GM23248 (cell line): ENCODE measurements at places on chromosomes 4 and X. TPM values are rescaled to one million over a fixed set of nuclear protein-coding genes. Genes with fewer than 3 reads are reported as not detected.

GRCh38 chr4:90124276-90124675 lies 2.9 kb upstream of the CCSER1 start:
- DNase-seq, result no peak

DNA sequence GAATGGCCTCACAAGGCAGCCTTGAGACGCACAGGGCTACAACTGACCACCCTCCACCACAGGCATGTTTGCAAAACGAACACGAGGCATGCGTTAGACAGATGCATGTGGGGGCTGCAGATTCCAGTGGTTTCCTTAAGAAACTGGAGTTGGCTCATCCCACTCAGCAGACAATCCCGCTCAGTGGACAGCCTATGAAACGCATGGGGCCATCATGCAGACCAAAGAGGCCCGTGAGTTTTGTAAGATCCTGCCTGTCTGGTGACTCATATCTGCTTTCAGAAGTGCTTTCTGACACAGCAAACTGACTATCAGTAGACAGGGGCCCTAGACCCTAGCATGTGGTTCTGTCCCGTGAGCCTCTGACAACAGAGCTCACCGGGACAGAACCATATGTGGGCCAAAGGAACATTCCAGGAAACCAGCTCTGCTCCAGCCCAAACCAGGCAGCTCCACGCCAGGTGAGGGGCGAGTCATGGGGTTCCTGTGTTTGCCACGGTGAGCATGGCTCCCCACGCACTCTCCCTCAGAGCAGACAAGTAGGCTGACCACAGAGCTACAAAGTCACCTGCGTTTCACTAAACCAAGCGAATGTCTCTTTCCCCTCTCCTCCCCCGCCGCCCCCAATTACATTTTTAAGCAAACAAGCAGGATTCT lies 74.4 kb downstream of the MTMR1 start:
- peak; percentile 71 for DNase-seq

GRCh38 chr4:1074077-1074476 lies 39.3 kb downstream of the RNF212 start:
- no peak for DNase-seq

Gene PAK3
- 0.14 TPM in 1 of 2 replicates, not detected in the other for polyA plus RNA-seq

Gene SCRG1
- 0.16 and 0.43 TPM in 2 replicates for polyA plus RNA-seq

DNA sequence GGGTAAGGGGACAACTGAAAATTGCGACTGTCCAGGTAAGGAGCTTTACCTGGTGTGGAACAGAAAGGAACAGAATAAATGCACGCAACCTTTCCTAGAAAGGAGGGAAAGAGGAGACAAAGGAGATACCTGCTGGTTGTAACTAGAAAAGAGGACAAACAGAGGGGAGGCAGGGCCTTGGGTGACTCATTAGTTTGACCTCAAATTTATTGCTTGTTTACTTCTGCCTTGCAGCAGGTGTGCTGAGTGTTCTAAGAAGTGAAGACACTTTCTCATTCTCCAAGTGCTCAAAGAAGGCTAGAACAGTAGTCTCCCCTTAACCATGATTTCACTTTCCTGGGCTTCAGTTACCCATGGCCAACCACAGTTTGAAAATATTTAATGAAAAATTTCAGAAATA lies 123.1 kb upstream of the BOD1L1 start:
- DNase-seq, result no peak

Gene ELK1
- 47.7 and 49.5 TPM in 2 replicates for polyA plus RNA-seq

Gene RPL10
- polyA plus RNA-seq, result 1,381 and 1,435 TPM in 2 replicates

DNA sequence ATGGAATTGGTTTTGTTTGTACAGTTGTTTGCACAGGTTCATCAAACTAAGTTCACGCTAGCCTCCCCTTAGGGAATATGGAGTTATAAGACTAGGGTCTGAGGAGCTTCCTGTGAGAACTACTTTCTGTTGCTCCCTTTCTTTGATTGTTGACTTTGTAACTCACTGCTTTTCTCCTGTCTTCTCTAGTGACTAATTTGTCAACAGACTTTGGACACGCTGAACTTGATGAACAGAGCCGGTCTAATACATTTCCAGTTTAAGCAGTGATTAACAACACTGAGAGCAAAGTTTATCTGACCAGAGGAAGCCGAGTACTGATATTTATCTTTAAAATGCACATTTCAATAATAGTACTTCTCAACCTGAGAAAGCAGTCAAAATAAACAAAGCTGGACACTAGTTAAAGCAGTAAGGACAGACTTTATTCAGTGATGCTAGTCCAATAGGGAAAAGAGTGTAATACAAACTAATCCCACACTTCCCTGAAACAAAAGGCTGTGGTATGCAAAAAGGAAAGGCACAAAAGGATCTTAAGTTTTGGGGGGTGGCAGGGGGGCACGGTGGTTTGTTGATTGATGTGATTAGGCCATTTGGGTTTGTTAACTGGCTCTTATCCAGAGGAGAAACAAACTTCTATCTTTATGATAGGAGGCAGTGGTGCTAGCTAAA lies 2.7 kb upstream of the NUDT9 start:
- no peak for DNase-seq

DNA sequence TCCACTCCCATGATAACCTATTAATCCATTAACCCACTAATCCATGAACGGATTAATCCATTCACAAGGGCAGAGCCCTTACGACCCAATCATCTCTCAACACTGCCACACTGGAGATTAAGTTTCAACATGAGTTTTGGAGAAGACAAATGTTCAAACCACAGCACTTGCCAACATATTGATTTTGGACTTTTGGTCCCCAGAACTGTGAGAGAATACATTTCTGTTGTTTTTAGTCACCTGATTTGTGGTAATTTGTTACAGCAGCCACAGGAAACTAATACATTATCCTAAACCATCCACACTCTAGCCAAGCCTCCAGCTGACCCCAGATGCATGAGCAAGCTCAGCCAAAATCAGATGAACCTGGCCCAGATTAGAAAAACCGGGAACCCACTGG lies 22.4 kb downstream of the SEC24D start:
- DNase-seq, result no peak

DNA sequence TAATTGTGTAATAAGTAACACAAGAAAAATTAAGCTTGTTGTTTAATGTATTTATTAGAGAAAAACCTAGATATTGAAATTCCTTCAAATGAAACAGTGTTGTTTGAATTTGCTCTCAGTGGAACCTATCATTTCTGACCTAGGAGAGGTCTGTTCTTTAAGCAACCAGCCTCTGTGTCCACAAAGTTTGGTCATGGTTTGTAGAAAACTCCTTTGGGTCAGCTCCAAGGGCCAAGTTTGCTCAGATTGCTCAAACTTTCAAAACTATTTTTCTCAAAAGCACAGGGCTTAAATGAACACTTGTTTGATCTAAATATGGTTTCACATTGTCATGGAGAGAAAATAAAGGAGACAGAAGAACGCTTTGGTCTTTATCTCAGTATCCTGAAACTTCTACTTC lies 29.6 kb upstream of the RPL34 start:
- DNase-seq, result peak; percentile 25

DNA sequence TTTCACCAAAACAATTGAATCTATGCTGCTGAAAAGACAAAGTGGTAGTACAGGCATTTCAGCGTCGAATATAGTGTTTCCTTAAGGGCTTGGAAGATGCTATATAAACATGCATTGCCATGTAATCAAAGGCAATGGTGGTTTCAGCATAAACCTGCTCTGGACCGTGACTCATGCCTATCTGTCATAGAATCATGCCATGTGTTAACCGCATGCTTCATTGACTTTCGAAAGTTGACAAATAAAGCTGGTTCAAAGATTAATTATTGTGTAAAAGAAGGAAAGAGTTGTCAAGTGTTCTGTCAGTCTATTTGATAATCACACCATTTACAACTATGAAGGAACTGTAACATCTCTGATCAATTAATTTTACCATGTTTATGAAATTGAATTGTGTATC lies 83.2 kb downstream of the FUNDC1 start:
- DNase-seq, result peak; percentile 30

DNA sequence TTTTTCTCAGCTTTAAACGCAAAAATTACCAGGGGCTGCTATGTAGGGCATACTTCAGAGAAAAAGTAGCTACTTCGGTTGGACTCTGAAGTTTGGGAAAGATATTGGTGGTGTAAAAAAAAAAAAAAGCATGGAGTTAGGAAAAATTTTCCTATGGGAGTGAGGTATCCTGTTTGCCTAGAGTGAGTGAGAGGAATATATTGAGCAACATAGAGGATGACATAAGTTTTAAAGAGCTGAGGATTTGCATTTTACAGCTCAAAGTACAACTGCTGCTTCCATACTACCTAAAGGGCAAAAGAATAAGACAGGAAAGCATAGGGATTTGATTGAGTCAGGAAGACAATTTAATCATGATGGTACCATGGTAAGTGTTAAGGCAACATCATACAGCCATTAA lies 7.3 kb downstream of the GPRASP1 start:
- peak; percentile 8 for DNase-seq

DNA sequence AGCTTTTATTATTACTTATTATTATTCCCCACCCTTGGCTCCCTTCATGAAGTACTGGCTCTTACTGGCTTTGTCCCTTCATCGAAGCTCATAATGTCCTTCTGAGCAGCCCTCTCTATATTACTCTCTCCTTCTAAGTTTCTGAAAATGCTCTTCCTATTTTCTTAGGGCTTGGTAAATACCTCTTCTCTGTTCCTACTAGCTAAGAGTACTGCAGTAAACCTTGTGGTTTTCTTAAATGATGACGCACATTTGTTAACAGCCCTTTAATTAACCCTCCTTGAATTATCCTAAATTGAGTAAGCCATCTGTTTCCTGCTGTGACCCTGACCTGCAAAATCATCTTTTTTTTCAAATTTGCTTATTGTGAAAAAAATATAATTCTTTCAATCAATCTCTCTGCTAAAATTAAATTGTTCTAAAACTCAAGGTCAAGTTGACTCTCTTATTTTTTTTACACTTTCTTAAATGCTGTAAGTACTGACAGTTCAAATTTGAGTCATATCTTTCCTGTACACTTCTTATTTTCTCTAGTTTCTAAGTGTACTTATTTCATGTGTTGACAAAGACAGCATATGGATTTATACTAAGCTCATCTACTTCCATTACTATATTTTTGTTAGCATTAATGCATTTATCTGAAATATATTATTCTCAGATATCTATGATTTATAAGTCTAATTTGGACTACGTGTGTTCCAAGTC lies 148.9 kb downstream of the ADAM29 start:
- no peak for DNase-seq

Gene TGIF2LX
- polyA plus RNA-seq, result not detected in 2 replicates
